Stimulated activated CD8-positive, alpha-beta memory T cell treated with anti-CD3 and anti-CD28 coated beads, Interleukin-4, amount 100 ng/mL, for 4 hours (primary cell): ENCODE measurements at places on chromosomes 2 and 18.

DNA sequence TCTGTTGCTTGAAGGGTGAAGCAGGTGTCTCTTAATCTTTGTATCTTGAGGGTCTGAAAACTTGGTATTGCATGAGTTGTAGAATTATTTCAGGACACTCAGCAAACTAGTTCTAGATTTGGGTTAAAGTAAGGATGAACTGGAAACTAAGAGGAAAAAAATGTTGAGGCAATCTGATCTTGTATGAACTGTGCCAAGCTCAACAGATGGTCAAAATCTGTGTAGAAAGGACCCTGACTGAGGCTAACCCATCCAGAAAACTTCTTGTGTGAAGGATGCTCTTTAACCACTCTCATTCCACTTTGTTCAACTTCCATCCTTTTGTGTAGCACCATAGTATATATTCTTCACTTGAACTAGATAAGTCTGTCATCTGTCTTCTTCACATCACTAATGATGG is 861.7 kb downstream of the SLC4A3 start:
- no peak for DNase-seq

DNA sequence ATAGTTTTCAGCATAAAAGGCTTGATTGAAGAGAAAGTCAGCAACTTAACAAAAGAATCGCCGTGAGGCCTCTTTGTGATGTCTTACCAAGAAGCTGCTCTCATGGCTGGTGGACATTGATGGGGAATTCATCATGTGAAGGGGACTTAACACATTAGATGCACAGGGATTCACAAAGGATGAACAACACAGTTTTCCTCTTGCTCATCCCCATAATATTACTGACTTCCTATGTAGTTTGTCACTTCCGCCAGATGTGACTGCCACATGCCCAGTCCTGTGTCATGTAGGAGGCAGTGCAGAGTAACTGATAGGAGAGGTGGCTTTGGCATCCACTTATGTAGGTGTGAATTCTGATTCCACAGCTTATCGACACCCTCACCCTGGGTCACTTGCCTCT is 232.6 kb upstream of the LYPD1 start:
- no peak for DNase-seq

- DNase-seq, result no peak
Observed at GRCh38 chr2:158113741-158114295, 12.1 kb downstream of the UPP2 start.

- no peak for DNase-seq
Observed at GRCh38 chr2:169073963-169074751, 4.8 kb downstream of the DHRS9 start.

DNA sequence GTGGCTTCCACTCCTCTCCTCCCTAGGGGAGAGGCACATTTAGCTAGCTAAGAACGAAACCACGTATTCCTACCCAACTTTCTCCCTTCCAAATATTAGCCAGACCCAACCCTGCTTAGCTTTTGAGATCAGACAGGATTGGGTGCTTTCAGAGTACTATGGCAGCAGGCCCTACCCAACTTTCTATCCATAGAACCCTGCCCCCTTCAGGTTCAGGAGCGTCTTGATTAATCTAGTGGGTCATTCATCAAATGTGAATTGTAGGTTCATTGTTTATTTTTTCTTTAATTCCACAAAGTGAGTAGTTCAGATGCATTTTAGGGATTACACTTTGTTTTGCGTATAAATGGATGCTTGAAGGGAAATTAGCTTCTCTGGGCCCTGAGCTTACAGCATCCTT is 188.3 kb downstream of the MIB1 start:
- no peak for DNase-seq

GRCh38 chr2:192888109-192888508 is 693.4 kb upstream of the TMEFF2 start:
- no peak for DNase-seq

DNA sequence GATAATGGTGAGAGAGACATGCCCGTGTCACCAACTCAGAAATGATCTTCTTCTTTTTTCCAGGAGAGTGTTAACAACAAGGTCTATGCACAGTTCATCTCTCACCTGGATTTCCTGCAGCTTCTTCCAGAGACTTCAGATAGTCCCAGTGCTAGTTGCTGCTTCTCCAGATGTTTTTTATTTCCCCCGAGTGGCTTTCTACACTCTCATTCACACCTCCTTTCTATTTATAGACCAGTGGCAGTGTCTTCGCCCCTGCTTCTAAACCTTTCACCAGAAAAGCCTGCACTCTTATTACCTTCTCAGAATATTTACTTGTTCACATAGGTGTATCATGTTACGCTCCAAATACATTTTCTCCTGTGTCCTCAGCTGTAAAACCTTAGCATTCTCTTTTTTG is 558.8 kb upstream of the CHAC2 start:
- DNase-seq, result no peak

- DNase-seq, result no peak
Observed at GRCh38 chr18:5914016-5914415, 18.7 kb upstream of the TMEM200C start.

DNA sequence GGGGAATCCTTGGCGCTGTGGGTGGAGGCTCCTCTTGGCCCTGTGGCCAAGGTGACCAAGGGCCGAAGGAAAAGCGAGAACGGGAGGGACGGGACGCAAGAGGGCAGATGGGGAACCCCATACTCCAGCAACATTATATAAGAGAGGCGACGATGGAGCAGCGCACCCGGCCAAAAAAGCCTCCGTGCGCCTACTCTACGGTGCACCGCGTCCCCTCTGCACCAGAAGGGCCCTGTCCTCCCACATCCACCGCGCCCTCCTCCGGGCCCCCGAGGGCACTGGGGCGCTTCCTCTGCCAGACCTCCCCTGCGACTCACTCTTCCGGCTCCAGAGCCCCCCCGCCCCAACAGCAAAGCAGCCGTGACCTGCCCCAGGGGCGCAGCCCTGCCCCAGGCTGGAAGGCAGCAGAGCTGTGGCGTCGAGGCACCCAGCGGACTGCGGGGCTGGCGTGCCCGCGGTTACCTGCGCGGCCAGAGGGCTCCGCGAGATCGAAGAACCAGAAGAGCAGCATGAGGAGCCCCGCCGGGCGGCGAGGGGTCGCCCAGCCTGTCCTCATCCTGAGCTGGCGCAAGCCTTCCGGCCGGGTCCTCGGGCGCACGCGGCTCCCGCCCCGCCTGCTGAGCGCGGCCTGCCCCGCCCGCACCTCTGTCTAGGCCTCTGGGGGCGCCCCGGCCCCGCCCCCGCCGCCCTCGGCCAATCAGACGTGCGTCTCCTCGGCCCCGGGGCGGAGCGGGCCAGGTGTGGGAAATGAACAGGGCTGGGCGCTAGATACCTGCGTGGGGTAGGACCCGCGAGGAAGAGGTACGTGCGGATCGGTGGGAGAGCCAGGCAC is 106.3 kb upstream of the CD302 start:
- peak; percentile 76 for DNase-seq

DNA sequence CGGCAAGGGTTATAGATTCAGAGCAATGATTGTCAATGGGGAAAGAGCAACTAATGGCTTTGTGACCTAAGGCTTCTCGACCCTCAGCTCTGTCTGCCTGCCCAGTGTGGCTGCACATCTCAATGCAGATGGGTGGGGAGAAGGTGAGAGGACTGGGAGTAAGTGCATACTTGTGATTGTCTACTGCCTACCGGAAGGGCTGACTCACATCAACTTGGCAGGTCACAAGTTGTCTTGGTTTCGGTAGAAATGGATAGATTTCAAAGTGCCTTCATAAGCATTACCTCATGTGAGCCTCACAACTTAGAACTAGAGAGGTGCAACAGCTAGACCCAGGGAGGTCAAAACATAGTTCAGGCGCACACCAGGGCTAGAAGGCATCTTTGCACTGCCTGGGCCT is 29.4 kb downstream of the STAT1 start:
- DNase-seq, result no peak
